Fibroblast of skin of back (primary cell): ENCODE measurements at places on chromosomes 1 and 21.

- peak; percentile 83 for DNase-seq
Measured at GRCh38 chr1:42913426-42914091, 45.1 kb downstream of the SLC2A1 start.

GRCh38 chr1:118322331-118322730 is 137.3 kb upstream of the SPAG17 start:
- DNase-seq: no peak

DNA sequence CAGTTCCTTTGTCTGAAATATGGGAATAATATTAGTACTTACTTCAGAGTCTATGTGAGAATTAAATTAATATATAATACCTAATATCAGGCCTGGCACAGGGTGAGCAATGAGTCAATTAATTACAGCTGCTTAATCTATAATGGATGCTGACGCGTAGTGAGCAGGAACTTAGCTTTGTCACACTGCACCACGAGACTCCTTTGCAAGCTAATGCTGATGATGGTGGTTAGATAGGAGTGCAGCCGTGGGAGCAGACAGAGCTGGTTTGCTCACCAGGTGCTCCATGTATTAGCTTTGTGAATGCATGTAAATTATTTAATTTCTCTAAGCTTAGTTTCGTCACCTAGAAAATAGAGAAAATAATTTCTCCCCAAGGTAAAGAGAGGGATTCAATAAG is 35.1 kb downstream of the KCNJ15 start:
- no peak for DNase-seq

- DNase-seq: no peak
Measured at GRCh38 chr1:175134500-175134899, 58.1 kb downstream of the KIAA0040 start.

DNA sequence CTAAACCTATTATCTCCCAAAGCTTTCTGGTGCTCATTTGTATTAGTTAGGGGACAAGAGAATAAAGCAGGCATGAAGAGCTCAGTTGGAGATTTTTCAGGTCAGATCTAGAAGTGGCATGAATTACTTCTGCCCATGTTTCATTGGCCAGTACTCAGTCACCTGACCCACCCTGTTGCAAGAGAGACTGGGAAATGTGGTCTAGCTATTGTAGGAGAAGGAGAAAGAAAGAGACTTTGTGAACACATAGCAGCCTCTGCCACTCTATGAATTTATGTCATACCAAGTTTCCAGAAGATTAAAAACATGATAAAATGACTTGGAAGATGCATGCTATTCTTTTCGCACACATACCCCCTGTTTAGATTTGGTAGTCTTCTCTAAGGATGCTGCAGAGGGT is 302.3 kb upstream of the RUNX1 start:
- no peak for DNase-seq

- DNase-seq: no peak
Measured at GRCh38 chr1:167518331-167518700, at the start of gene CD247. Gene CD247, minus strand, starts transcription at chr1:167518529. Its CDS starts 64 bp downstream, at chr1:167518465.

- peak; percentile 97 for DNase-seq
Measured at GRCh38 chr1:68173936-68174737, 58.2 kb downstream of the WLS start.
